ENCODE measurements at places on chromosomes 5 and 9. TPM values are rescaled to one million over a fixed set of nuclear protein-coding genes. Genes with fewer than 3 reads are reported as not detected.

DNA sequence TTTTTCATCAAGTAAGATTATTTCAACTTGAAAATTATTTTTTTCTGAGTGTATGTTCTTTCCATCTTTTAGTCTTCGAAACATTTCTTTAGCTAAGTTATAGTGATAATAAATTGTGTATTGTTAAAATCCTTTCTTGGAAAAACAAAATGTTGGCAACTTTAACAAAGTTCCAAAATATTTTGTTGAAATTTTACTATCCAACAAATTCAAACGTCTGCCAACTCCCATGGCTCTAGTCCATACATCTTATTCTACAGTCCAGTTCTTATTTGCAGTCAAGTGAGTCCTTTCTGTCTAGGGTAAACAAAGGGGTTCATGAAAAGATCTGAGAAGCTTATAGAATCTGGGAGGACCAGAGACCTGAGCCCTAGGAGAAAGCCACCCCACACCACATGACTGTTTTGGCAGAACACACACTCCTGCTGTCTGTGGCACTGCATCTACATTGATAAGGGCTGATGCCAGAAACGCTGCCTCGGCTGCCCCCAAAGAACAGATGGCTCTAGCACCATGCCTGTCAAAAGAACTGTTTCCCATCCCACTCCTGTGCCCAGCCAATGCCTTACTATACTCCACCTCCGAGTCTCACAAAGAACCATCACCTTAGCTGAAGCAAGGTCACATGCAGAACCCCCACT is 47.5 kb downstream of the FEM1C start:
- DNase-seq, result no peak

DNA sequence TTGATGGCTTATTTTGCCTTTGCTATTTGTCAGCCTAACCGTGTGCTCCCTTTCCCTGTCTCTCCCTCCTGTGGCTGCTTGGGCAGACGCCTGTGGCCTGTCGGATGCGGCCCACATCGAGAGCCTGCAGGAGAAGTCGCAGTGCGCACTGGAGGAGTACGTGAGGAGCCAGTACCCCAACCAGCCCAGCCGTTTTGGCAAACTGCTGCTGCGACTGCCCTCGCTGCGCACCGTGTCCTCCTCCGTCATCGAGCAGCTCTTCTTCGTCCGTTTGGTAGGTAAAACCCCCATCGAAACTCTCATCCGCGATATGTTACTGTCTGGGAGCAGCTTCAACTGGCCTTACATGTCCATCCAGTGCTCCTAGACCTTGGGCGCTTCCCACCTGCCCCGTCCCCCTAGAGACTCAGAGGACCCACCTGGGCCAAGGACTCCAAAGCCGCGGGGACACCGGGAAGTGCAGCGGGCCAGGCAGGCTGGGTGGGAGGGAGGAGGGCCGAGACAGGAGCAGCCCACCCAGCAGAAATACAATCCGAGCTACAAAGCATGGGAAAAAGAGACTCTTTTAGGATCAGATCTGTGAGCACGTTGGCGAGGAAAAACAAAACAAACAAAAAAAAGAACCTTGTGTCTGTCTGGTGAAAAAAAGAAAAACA is 10.6 kb downstream of the NR2F1 start:
- no peak for DNase-seq

- no peak for DNase-seq
Measured at GRCh38 chr9:95488954-95489353, 27.8 kb downstream of the PTCH1 start.

DNA sequence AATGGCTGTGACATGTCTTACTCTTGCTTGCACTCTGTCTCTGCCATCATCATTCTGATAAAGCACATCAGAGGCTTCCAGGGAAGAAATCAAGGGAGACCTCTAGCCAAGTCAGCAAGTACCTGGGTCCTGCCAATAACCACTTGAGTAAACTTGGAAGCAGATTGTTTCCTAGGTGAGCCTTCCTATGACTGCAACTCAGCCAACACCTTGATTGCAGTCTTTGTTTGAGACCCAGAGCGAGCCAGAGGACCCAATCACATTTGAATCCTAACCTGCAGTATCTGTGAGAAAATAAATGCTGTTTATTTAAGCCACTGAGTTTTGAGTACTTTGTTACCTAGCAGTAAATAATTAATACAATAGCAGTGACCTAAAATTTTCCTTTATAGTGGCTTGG is 356.8 kb upstream of the CHD1 start:
- no peak for DNase-seq

The CARD6 gene
- 1.4 TPM for total RNA-seq

The TAS2R1 gene
- total RNA-seq, result not detected

The WHRN gene
- 14.9 TPM for total RNA-seq

Data from activated CD8-positive, alpha-beta T cell treated with anti-CD3 and anti-CD28 coated beads for 36 hours (primary cell).